Lung (tissue), 17 donors: ENCODE measurements at places on chromosomes 4 and X.
A peak's percentile ranks its signal among the peaks of the same experiment; 100 is the strongest.

DNA sequence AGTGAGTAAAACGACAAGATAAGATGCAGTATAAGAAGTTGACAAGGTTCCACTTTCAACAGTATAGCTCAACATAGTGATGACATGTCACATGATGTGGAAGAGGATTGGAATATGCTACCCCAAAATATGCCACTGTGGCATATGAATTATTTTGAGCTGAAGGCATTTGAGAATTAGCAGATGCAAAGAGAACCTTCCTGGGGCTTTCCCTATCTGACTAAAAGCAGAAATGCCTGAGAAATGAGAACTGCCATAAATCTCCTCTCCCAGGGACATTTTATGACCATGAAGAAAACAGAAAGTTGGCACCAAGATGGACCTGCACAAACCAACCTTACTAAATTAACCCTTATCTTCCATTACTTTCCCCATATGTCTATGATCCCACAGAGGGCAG is 24.8 kb downstream of the CDKN2AIP start:
- no peak for DNase-seq

DNA sequence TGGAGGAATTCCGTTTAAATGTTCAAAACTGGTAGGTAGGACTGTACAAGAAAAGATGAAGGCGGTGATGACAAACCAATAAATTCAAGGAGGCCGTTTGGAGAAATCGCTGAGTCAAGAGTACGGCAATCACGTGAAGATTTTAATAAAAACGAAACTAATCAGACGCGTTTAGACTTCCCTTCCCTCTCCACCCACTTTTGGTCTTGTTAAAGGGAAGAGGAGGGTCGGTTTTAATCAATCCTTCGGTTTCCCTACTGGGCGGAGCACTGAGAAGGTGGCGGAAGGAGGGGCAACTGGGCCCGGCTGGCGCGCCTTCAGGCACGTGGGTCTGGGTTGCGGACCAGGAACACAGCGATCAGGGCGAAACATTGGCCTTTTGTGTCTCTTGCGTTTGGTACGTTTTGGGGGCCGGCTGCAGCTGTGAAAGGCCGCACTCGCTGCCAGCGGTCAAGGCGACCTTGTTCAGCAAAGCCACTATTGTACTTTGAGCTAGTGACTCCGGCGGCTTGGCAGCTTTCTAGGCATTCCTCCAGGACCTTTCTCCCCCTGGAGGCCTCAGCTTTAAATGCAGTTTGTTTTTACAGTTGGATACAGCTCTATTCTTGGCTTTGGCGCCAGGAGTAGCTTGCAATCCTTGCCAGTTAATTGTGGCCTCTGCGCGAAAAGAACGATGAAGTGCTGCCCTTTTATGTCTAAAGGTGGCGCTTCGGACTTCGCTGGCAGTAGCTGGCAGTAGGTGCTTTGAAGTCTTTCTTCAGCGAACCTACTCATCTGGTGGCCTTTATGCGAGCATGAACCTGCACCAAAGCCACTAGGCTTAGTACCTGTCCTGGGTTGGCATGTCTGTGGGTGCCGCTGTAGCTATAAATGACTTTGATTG is 16.8 kb upstream of the LAMP2 start:
- DNase-seq: peak; percentile 89

DNA sequence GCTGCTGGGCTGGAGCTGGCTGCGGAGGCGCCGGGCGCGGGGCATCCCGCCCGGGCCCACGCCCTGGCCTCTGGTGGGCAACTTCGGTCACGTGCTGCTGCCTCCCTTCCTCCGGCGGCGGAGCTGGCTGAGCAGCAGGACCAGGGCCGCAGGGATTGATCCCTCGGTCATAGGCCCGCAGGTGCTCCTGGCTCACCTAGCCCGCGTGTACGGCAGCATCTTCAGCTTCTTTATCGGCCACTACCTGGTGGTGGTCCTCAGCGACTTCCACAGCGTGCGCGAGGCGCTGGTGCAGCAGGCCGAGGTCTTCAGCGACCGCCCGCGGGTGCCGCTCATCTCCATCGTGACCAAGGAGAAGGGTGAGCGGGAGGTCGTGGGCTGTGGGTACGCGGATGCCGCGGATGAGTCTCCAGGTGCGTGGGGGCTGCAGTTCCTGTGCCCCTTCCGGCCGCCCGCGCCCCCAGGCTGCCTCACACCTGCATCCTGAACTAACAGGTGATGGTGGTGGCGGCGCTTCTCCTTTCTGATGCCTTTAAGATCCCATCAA is 499 bp downstream of the CYP2U1 start:
- DNase-seq: peak; percentile 15

GRCh38 chr4:26459054-26459755 is 31.1 kb downstream of the CCKAR start:
- DNase-seq: peak; percentile 77

DNA sequence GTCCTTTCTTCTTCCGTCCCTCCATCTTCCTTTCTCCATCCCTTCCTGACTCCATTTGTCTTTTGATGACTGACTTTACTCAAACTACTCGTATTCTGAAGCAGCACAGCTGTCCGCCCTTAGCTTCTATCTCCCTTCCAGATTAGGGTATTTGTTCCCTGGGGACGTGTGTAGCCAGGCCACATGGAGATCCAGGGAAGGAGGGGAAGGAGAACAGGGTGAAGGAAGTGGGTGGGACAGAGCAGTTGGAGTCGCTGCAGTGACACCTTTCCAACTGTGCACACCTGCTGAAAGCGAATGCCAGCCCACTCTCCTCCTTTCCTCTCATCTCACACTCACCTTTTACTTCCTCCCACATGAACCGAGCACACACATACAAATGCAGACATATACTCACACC is 323.8 kb downstream of the DCTD start:
- no peak for DNase-seq

GRCh38 chrX:14777525-14777924 is 95.3 kb downstream of the FANCB start:
- DNase-seq: peak; percentile 3

GRCh38 chr4:158580064-158580463 is 58.4 kb downstream of the RXFP1 start:
- DNase-seq: no peak

GRCh38 chrX:39206399-39207145 is 405.3 kb downstream of the MID1IP1 start:
- no peak for DNase-seq
